Midbrain (tissue), 1 donor: ENCODE measurements at places on chromosomes 6 and 20.

- DNase-seq, result no peak
These were observed 224.0 kb upstream of the PLN start for GRCh38 chr6:118324116-118324515.

- no peak for DNase-seq
These were observed 84.3 kb upstream of the TAB2 start for GRCh38 chr6:149233056-149233715.

DNA sequence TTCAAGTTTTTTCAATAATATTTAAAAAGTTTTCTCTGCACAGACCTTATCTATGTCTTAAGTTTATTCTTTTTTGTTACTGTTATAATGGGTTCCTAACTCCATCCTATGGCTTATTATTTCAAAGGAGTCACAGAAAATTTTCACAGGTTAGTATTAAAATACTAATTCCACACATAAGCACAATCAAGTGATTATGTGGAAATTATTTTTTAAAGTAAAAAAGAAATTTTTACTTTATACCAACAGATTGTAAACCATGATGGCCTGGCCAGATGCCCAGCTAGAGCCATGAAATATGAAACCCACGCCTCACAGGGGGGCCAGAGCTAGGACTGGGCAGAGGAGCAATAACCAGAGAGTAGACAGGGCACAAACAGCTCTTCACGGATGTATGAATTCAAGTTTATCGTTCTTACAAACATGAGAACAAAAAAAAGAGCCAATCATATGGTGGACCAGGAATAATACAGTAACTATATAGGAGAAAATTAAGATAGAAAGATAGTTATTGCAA, 34.0 kb downstream of the NUDT3 start:
- DNase-seq, result no peak

DNA sequence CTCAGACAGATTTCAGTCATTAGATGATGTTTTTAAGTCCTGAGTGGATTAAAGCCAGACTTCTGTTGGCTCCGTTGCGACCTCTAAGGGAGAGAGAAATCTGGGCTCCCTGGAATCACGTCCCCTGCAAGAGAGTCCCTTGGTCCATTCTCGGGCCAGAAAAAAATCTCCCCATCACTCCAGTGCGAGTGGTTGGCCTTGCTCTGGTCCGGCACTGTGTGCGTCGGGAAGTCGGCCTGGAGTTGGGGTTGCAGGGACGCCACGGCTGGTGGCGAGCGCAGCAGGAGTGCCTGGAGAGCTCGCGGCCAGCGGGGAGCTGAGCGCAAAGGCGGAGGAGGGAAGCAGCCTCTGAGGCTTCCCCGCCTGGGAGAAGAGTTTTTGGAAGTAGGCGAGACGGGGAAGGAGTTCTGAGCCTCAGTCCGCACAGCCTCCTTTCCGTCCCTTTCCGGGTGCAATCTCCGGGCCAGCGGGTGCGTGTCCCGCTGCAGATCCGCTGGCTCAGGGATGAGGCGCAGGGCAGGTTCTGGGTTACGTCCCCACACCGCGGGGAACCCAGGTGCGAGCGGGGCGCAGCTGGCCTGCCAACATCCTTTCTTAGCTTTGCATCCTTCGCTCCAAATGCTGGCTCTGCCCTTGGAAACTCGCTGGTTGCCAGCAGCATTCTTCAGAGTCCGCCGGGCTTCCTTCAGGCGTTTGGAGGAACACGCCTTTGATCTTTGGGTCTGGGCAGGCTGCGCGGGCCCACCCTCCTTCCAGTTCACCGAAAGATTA, 6.8 kb downstream of the TCF21 start:
- no peak for DNase-seq

DNA sequence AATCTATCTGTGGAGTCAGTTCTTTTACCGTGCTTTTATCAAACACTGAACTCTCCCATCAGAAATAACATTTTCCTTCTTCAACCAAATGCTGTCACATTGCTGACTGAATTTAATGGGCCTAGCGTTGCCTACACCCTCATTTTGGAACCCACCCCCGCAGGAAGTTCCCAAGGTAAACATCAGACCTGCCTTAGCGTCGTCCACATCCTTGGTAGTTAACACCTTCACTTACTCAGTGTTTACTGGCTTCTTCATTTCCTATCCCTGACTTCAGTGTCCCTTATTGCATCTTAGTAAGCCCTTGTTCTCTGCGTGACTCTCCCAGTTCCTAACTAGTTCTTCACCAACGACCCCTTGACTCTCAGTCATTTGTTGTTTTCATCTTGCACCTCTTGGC, 491.4 kb upstream of the SOX4 start:
- no peak for DNase-seq

DNA sequence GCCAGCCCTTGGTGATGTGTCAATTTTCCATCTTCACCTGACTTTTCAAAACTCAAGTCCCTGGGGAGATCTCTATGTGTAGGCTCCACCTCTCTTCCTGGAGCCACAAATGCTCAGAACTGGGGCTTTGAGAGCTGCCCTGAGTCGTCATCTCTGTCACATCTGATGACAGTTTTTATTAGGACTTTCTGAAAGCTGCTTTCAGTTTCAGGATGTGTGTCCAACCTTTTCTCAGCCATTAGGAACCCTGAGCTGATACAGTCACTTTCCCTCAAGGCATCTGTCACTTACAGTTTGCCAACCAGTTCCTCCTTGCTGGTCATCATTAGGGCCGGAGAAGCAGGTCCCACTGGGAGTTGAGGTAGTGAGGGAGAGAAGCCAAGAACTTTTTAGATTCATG, 365.9 kb upstream of the CHD6 start:
- no peak for DNase-seq

GRCh38 chr20:20395903-20396568, 28.1 kb downstream of the INSM1 start:
- no peak for DNase-seq
